ENCODE measurements at places on chromosomes 4 and X.

DNA sequence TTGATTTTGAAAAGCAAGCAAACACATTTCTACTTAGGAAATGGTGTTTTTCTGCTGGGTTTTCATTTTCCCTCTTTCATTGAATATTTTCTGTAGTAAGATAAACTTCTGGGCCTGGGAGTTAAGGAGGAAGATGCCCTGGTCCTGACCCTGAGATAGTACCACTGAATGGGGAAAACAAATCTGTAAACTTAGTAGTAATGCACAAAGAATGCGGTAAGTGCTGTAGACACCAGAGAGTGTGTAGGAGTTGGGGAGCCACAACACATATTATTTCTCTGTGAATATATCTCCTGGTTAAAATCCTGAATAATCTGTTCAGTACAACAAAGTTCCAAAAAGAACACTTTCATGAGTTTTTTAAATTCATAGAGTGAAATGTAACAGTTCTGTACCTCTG lies 178.3 kb downstream of the MAPK10 start:
- DNase-seq = no peak

DNA sequence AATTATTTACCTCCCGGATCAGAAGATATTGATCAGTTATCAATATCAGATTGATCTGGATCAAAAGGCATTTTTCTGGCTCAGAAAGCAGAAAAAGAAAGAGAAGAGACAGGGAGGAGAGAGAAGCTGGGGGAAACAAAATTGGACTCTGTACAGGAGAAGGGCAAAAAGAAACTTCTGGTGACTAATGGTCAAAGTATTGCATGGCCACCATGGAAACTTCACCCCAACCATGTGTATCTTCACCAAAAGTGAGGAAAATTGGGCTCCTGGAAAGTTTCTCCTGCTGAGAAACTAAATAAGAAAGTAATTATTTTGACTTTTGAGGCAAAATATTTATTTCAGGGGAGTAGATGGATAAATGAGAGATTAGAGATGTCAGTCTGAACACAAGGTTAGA lies 33.9 kb downstream of the RNF150 start:
- no peak for DNase-seq

DNA sequence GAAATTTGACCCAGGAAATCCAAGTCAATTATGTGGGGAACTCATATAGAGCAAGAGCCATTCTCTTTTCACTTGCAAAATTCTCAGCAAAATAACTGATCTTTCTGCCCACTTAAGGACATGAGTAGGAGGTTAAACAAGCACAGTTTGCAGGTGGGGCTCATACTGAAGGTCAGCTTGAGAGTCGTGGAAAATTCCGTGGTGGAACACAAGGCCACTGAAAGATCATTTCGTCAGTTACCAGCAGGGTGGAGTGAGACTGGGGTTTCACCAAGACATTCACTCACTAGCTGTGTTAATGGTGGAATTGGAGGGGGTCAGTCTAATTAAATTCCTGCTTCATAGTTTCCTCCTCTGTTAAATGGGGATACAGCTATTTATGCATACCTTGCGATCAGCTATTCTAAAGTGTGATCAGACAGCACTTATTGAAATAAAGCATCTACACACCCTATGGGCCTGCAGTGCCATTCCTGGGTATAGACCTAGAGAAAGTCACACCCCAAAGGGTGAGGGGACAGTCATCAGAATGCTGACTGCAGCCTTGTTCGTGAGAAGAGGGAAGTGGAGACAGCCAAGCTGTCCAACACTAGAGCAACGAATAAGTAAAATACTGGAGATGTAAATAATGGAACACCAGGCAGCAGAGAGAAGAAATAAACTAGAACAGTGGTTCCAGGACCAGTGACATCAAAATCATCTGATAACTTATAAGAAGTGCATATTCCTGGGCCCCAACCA lies 42.7 kb upstream of the CLNK start:
- DNase-seq = no peak

GRCh38 chrX:56130436-56130835 lies 101.7 kb upstream of the KLF8 start:
- DNase-seq = no peak

- no peak for DNase-seq
Measured at GRCh38 chr4:40395908-40396793, 61.0 kb downstream of the CHRNA9 start.

- no peak for DNase-seq
Measured at GRCh38 chr4:84493092-84493850, 5.8 kb downstream of the NKX6-1 start.

DNA sequence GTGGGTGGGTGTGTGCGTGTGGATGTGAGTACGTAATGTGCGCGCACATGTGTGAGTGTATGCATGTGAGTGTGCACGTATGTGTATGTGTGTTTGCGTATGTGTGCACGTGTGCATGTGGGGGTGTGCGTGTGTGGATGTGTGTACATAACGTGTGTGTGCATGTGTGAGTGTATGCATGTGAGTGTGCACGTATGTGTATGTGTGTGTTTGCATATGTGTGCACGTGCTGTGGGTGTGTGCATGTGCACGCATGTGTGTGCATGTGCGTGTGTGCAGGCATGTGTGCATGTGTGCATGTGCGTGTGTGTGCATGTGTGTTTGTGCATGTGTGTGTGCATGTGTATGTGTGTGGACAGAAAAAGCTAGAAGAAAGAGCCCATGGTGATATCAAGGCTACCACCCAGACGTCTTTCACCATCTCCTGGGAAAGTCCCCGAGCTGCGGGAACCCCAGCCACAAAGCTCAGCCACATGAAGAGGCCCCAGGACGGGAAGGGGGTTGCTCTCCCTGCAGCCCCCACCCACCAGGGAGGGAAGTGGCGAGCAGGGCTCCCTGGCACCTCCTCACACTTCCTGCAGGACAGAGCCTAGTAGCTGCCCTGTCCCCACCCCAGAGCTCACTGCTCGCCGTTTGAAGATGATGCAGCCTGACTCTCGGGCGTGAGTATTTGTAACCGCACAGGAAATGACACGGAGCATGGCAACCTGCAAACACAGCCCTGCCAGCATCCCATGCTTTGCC lies 108.3 kb downstream of the DCTD start:
- peak; percentile 89 for DNase-seq

DNA sequence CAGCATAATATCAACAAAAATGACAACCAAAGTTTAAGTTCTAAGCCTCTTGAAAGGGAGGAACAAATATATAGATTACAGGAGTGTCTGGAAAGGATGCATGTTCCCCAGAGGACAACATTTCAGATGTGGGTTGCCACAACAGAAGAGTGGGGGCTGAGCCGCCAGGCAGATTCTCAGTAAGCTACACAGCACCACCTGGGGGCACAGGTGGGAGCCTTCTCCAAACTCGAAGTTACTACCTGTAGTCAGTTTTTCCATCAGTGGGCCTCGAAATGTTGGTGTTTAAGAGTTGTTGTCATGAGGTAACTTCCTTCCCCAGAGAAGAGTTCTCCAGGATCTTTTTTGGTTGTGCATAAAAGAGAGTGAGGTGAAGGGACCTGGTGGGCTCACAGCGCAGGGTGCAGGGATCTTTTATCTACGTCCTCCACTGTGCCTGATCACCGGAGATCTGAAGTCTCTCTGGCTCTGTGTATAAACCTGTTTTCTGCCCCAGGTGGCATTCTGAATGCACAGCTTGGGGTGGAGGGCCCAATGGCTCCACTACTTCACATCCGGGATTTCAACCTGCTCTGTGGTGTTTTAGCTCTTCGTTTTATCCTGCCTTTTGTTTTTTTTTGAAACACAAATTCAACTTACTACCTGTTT lies 58.4 kb upstream of the STS start:
- DNase-seq = peak; percentile 39

DNA sequence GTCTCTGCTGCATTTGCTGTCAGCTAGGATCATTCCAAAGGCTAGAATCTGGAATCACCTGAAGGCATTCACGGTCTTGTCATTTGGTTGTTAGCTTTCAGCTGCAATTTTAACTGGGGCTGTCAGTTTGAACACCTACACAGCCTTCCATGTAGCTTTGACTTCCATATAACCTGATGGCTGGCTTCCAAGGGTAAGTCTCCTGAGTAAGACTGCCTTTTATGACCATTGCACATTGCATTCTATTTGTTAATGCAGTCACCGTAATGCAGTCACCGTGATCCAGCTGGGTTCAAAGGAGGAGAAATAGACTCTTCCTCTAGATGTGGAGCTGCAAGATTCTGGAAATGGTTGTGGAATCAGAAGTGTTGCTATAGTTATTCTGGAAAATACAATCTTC lies 1284.2 kb downstream of the ADGRL3 start:
- DNase-seq = no peak

- no peak for DNase-seq
Measured at GRCh38 chrX:137353404-137353803, 212.5 kb upstream of the ZIC3 start.

DNA sequence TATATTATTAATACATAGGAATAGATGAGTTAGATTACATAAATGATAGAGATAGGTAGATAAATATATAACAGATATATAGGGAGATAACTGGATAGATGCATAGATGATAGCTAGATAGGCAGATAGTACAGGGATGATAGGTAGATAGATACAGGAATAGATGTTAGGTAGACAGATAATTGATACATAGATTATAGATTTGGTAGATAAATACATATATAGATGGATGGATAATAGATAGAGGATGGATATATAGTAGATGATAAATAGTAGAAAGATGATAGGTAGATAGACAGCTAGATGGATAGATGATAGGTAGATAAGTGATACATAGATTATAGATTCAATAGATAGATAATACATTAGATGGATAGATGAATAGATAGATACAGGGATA lies 283.6 kb downstream of the SHOX start:
- DNase-seq = no peak

DNA sequence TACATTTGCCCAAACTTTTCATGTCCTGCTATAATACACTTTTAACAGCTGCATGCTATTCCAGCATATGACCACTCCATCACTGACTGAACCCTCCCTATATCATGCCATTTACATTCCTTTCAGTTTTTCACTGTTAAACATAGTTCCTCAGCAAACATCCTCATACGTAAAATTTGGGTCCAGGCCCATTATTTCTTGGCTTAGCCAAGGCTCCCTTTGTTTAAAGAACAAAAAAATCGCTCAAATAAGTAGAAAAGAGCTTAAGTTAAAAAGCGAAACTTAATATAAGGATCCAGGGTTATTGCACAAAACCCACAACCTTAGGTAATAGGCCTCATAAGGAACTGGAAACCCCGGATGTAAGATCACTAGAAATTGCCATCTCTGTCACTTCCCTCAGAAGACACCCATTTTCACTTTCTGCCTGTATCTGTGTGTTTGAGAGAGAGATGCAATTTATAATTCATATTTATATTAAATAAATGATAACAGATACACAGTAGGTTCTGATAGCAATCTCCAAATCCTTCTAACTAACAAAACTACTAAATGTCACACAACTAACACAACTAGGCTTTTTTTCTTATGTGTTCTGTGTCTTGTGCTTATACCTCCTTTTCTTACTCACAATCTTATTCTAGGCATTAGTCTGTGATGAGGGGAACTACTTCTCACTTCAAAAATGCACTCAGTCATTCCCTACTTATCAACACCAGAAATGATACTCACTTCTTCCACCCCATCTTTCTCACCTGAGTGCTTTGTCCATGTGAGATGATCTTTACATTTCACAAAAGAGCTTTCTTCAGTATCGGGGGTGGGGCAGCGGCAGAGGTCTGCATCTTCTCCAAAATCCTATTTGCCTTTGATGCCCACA lies 59.9 kb upstream of the FAM241A start:
- no peak for DNase-seq

GRCh38 chrX:139078761-139079280 lies 367.3 kb upstream of the FGF13 start:
- DNase-seq = no peak

GRCh38 chr4:107619066-107619465 lies 101.0 kb downstream of the PAPSS1 start:
- no peak for DNase-seq

DNA sequence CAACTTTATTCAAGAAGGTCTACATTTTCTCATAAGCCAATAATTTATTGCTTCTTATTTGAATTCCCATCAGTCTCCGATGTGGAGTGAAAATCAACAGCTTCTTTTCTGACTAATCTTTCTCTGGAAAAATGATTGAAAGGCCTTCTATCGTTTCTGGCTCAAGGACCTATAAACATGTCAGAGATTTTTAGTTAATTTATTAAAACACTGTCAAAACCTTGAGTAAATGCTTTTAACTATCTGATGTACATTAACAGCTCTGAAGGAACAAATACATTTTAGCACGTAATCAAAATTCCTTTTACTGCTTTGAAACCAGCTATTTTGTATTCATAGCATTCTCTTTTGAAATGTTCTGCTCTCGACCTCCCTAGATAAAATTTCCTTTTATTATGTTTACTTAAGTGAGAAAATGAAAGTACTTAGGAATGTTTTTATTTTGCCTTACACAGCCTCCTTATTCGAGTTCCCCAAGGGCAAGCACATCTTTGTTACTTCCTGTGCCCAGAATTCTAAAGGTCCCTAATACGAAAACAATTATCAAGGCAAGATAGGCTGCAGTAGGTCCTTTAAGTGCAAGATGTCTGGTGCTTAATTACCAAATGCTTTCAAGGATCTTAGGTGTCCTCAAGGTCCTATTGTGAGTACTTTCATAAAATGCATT lies 3.1 kb upstream of the ZFX start:
- DNase-seq = no peak

GRCh38 chr4:93888308-93888707 lies 59.8 kb downstream of the ATOH1 start:
- no peak for DNase-seq

- DNase-seq = peak; percentile 26
Measured at GRCh38 chr4:86557526-86557925, 36.6 kb upstream of the PTPN13 start.

DNA sequence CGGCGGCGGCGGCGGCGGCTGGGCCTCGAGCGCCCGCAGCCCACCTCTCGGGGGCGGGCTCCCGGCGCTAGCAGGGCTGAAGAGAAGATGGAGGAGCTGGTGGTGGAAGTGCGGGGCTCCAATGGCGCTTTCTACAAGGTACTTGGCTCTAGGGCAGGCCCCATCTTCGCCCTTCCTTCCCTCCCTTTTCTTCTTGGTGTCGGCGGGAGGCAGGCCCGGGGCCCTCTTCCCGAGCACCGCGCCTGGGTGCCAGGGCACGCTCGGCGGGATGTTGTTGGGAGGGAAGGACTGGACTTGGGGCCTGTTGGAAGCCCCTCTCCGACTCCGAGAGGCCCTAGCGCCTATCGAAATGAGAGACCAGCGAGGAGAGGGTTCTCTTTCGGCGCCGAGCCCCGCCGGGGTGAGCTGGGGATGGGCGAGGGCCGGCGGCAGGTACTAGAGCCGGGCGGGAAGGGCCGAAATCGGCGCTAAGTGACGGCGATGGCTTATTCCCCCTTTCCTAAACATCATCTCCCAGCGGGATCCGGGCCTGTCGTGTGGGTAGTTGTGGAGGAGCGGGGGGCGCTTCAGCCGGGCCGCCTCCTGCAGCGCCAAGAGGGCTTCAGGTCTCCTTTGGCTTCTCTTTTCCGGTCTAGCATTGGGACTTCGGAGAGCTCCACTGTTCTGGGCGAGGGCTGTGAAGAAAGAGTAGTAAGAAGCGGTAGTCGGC lies 528 bp downstream of the FMR1 start:
- DNase-seq = peak; percentile 36
